ENCODE measurements at places on chromosomes 16 and 17.

DNA sequence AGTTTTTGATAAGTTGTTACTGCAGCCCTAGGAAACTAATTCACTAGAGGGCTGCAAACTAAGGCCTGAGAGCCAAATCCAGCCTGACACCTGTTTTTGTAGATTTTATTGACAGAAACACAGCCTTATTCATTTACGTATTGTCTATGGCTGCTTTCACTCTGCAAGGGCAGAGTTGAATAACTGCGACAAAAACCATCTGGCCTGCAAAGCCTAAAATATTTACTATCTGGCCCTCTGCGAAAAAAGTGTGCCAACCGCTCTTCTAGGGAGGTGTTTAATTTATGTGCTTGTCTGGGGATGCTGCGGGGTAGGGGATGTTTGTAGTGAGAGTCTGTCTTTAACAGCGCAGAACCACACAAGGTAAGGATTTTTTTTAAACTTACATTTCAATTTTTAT lies 165.0 kb upstream of the RBFOX1 start:
- no peak for DNase-seq

GRCh38 chr17:10738521-10739258 lies 8.9 kb upstream of the TMEM220 start:
- peak; percentile 17 for DNase-seq

DNA sequence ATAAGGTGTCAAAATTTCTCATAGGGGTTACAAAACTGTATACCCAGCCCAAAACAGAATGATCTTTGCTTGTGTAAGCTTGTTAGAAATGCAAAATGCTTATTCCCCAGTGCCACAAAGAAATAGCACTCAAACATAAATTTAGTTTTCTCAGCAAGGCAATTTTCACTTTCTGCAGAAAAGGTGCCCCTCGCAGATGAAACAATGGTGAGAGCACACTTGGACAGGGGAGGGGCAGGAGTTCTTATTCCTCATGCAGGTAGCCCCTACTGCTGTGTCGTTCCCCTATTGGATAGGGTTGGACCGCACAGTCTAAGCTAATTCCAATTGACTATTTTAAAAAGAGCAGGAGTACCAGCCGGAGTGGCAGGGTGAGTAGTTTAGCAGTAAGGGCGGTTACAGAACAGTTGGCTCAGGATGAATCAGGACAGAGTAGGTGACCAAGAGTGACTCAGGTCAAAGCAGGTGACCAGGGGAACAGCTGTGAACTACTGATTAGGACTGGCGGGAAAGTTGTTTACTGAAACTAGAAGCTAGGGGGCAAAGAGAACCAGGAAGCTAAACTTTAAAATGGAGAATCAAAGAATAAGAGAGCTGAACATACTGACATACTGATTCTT lies 5.5 kb upstream of the LDHD start:
- DNase-seq, result no peak

GRCh38 chr16:27706866-27707685 lies 157.1 kb downstream of the KATNIP start:
- no peak for DNase-seq

GRCh38 chr17:44267818-44268490 lies at the start of gene SLC4A1:
Gene SLC4A1, minus strand, starts transcription at chr17:44268135. Its CDS starts 5,269 bp downstream, at chr17:44262866.
- DNase-seq, result no peak

DNA sequence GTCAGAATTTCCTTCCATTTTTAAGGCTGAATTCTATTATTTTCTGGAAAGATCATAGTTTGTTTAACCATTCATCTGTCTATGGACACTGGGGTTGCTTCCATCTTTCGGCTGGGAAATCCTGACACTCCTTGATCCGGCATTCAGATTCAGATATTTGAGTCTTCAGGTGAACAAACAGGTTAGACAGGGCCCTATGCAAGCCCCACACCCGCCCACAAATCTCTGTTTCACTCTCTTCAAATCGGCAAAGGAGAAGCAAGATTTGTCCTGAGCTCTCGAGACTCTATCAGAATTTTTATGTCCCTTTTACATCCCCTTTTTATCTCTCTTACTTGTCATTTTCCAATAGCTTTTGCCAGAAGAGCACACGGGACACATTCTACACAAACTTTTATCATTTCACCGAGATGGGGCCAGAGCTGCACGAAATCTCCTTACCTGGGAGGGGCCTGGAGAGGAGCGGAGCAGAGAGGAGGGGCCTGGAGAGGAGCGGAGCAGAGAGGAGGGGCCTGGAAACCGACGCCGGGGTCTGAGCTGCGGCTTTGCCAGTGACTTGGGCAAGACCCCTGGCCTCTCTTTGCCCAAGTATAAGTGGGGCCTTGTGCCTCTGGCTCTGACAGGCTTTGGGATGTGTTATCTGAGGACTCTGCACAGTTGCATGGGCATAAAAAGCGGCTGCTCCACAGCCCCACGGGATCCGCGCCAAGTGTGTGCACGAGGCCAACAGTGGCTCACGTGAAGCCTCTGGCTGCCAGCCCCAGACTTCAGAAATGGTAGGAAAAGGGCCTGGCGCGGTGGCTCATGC lies 54.3 kb upstream of the RBFOX3 start:
- peak; percentile 56 for DNase-seq

DNA sequence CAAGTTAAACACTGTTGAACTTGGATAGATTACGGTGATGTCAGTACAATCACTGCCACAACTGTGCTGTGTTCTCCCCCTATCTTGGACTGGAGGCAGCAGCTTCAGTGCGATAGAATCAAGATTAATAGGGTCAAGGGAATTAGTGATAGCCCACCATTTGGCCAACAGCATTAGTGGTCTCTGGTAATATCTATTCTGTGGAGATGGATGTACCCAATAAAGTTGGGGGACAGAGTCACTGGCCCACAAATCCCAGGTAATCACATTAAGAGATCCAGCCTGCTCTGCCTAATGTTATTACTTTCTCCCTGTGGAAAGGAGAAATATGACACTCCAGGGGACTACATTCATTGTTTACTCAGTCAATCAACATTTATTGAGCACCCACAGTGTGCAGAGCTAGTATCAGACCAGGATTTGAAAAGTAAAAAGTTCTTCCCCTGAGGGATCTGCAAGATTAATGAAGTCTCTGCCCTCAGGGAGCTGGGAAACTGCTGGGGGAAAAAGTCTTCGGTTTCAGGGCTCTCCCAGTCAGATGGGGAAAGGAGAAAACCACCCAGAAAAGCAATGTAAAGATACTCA lies 23.6 kb upstream of the ATP5MC1 start:
- no peak for DNase-seq

- DNase-seq, result no peak
These were observed 6.1 kb upstream of the STH start for GRCh38 chr17:45992904-45993303.

DNA sequence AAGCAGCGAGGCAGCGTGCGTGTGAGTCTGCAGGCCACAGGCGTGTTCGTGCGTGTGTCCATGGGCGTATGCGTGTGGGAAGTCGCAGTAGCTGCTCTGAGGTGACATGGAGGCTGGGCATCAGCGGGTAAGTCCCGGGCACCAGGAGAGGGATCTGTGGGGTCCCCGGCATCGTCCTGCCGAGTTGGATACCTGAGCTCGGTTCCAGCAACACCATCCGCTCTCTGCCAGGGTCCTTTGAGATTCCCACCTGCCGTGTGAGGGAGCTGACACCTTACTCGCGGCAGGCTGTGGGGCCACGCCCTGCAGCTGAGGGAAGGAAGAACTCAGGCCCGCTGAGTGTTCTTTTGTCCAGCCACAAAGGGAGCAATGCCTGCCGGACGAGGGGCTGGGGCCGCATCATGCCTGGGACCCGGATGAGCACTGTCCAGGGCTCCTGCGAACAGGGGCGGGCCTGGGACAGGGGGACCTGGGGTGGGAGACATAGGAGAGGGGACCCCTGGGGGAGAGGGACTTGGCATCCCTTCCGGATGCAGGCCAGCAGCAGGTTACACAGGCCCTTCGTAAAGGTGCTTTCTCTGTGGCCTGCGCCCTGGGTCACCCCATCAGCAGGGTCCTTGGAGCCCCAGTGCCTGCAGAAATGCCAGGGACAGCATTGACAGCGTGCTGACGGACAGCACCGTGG lies 5.0 kb upstream of the SNAI3 start:
- no peak for DNase-seq

- DNase-seq, result peak; percentile 78
These were observed 6.7 kb downstream of the MMP28 start for GRCh38 chr17:35788477-35789368.

DNA sequence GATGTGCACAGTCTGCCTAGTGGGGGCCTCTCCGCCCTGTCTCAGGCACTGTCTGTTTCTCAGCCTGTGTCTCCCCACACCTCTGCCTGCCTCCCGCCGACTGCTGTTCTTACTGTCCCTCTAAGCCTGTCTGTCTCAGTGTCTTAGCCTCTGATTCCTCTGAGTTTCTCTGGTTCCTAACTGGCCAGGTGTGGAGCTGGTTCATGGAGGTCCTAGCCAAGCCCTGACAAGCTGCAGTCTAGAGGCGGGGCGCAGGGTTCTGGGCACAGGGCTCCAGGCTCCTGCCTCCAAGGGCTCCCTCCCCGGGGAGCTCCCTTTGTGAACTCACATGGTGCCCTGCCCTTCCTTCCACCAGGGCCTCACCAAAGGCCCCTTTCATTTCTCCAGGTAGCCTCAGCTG lies 19.4 kb downstream of the C17orf100 start:
- no peak for DNase-seq

Data from fibroblast of the aortic adventitia (primary cell).